CMK (cell line): ENCODE measurements at places on chromosomes 2 and 18.
A peak's percentile ranks its signal among the peaks of the same experiment; 100 is the strongest.

DNA sequence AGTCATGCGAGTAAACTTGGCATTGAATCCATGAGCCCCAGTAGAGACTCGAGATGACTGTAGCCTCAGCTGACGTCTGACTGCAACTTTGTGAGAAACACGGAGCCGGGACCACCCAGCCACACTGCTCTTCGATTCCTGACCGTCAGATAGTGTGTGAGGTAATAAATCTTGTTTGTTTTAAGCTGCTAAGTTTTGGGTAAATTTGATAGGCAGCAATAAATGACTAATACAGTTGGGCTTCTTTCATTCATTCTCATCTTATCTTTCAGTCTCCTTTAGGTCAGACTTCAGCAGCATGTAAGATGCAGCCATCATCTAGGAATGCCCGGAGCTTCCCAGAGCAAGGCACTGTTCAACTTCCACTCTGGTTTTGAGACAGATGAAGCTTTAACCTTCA lies 8.0 kb upstream of the KLHL29 start:
- no peak for DNase-seq

- no peak for DNase-seq
These were observed 804.9 kb upstream of the NXPH2 start for GRCh38 chr2:139585101-139585500.

DNA sequence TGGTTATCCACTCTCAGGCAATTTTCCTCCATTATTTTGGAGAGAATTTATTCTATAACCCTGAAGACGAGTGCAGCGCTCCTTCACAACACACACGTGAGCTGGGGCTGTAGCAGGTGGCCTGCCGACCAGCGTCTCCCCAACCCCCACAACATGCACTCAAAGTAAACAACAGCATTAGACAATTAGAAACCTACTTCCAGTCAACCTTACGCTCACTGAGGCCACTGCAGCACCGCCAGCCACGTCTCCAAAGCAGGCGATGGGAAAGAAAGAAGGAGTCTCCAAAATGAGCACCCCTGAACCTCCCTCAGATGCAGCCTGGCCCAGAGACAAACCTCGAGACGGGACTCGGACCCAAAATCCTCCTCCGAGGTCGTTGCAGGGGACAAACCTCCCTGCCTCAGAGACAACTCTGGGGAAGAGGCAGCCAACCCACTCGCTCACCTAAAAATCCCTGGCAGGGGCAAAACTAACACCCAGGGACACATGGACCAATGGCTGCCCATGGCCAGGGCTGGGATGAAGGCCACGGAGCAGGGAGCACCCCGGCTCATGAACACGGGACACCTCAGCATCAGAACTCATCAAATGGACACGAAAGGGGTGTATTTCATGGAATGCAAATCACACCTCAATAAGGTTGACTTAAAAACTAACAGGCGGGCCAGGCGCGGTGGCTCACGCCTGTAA lies 2.6 kb downstream of the SLC66A2 start:
- no peak for DNase-seq

DNA sequence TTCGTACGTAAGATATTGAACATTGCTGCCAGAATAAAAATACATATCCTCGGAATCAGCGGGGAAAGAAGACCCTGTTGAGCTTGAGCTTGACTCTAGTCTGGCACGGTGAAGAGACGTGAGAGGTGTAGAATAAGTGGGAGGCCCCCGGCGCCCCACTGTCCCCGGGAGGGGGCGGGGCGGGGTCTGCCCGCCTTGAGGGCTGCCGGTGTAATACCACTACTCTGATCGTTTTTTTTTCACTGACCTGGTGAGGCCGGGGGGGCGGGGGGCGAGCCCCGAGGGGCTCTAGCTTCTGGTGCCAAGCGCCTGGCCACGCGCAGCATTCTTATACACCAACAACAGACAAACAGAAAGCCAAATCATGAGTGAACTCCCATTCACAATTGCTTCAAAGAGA lies 324.0 kb upstream of the REG3G start:
- DNase-seq = no peak

GRCh38 chr2:230885463-230886130 lies 20.9 kb downstream of the ITM2C start:
- no peak for DNase-seq

GRCh38 chr2:13000664-13001363 lies 284.1 kb downstream of the TRIB2 start:
- DNase-seq = no peak

GRCh38 chr2:109482361-109482861 lies 131.4 kb downstream of the SEPTIN10 start:
- DNase-seq = peak; percentile 40

DNA sequence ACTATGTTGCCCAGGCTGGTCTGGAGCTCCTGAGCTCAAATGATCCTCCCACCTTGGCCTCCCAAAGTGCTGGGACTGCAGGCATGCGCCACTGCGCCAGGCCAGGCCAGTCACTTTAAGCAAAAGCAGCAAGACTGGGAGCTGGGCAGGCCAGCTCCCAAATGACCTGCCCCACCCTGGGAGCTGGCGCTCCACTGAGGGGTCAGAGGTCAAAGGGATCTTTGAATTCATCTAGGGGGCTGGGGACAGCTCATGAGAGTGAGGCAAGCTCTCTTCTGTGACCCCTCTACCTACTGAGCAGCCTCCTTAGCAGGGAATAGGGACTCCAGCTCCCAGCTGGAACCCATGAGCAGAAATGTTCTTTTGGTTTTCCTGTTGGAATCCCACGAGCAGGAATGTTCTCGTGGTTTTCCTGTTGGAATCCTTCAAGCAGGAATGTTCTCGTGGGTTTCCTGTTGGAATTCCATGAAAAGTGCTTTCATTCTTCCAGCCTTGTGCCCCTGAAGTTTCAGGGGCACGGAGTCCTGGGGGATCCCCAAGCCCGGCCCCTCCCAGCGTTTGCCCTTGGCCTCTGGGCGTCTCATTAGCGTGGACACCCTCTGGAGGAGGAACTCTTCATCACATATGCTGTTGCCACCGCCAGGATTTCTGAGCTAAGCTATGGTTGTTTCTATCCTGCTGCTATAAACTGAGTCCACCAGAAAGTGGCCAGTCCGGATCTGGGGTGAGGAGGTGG lies 162.0 kb upstream of the HAAO start:
- no peak for DNase-seq

DNA sequence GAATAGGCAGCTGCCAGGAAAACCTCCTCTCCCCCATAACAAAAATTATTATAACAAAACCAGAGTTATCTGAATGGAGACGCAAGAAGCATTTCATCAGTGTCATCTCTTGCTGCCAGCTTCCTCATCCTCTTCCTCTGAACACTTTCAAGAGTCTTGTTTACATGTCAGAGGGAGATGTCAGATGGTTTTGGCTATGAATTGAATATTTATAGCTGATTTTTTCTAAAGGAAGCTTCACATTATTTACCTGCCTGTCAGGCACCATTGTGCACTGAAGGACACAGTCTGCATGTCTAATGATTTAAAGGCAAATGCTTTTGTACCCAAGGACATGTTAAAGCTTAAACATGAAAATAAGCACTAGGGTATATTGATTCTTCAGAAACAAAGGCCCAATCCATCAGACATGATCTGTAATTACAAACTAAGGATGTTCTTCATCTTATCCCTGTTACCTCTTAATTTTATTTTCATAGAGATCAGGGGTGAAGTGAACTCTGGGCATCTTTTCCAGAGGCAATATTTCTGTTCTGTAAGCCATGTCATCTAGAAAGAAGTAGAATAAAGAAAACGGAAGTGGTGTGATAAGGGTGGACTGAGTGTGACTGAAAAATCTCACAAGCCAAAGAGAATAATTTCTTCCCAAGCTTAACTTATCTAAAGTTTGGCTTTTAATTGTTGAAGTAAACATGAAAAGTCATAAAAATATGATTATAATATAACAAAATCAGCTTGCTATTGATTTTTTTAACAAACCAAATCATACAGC lies 168.7 kb downstream of the ANKRD44 start:
- no peak for DNase-seq

- no peak for DNase-seq
These were observed 1429.1 kb downstream of the LRP1B start for GRCh38 chr2:140701726-140702125.

- no peak for DNase-seq
These were observed 95.5 kb upstream of the ATP8B1 start for GRCh38 chr18:57898506-57899124.

DNA sequence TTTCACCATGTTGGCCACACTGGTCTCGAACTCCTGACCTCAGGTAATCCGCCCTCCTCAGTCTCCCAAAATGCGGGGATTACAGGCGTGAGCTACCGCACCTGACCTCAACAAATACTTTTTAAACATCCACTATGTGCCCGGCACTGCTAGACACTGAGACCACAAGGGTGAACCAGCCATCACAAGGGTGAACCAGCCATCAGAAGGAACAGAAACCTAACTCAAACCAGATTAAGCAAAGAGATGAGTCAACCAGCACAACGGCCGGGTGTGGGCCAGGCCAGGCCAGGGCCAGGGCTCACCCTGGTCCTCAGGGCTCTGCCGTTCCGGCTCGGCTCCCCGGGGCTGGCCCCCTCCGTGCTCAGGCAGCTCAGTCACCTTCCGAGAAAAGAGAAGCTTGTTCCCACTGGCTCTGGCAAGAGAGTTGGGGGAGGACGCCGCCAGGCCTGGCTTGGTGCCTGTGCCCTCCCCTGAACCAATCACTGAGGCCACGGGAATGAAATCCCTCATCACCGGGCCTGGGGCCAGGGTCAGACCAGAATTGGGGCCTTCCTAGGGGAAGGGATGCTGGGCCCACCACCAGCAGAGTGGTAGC lies 4.4 kb downstream of the TEX44 start:
- no peak for DNase-seq

- no peak for DNase-seq
These were observed 29.6 kb downstream of the FAM168B start for GRCh38 chr2:131063501-131064283.
